Stimulated activated CD4-positive, alpha-beta T cell treated with anti-CD3 and anti-CD28 coated beads, TNF-alpha, amount 100 ng/mL, for 24 hours (primary cell): ENCODE measurements at places on chromosomes 2 and 18.

- DNase-seq: no peak
Measured at GRCh38 chr2:226788064-226788463, 11.6 kb downstream of the IRS1 start.

DNA sequence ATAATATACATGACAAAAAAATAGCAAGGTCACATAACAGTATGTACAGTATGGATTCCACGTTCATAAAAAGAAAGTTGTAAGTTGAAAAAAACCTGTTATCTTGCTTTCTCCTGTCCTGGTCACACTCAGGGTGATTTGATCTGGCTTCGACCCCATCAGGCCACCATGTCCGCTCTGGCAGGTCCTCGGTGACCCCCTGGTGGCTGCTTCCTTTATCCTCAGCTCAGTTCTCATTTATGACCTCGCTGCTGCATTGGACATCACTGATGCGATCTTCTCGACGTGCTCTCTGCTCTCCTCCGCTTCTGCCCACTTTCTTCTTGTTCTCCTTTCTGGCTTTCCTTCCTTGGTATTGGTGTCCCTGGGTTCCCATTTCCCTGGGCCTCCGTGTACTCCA, 29.7 kb downstream of the DGKD start:
- DNase-seq: no peak

DNA sequence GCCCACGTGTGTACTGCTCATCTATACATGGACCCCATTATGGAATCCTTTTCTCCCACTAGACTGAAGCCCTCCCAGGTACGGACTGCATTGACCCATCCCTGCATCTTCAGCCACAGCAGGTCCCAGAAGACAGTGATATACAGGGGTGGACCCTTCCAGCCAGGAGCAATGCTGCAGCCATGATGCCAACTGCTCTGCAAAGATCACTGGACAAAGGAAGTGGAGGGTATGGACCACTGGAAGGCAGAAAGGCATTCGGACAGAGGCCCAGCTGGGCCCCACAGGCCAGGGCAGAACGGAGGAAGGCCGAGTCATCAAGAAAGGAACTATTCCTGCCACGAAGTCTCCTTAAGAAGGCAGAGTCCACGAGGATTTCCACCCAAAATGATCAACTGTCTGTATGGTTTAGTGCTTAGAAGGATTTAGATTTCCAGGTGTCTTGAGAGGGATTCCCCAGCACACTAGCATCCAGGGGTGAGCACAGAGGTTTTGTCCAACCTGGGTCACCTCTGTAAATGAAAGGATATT, 93.4 kb downstream of the TWIST2 start:
- DNase-seq: no peak

DNA sequence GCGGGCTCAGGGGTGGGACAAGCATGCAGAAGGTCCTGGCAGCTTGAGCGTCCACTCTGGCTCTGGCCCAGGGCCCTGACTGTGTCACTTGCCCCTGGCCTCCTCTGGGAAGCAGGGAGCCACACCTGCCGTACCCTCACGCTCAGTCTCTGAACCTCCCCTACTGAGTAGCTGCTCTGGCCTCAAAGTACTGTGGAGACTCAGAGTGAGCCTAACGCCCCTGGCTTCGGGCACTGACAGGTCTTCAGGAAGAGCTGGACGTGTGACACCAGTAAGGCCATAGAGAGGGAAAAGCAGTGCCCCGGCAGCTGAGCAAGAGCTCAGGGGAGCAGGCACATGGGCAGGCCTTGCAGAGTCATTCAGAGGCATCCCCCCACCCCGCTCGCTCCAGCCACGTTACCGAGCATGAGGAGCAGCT, 73.3 kb downstream of the SFXN5 start:
- no peak for DNase-seq

GRCh38 chr2:223541546-223541945, 60.6 kb downstream of the SCG2 start:
- no peak for DNase-seq

- DNase-seq: no peak
Measured at GRCh38 chr18:53991202-53991601, 233.3 kb downstream of the MBD2 start.
